Activated naive CD8-positive, alpha-beta T cell treated with anti-CD3 and anti-CD28 coated beads for 36 hours (primary cell): ENCODE measurements at places on chromosomes 13 and 19. TPM values are rescaled to one million over a fixed set of nuclear protein-coding genes. Genes with fewer than 3 reads are reported as not detected.

The PCDH9 gene
- 0.23 TPM for total RNA-seq

The TINCR gene
- 0.34 TPM for total RNA-seq

GRCh38 chr19:55379174-55379573, 2.5 kb downstream of the TMEM190 start:
- DNase-seq = no peak

GRCh38 chr13:24203811-24204210, 43.3 kb downstream of the SPATA13 start:
- DNase-seq = no peak

The SULT2B1 gene
- total RNA-seq = not detected

The ZNF439 gene
- total RNA-seq = 6.4 TPM
